Type B pancreatic cell (in vitro differentiated cells): ENCODE measurements at places on chromosomes 5 and 9.
A peak's percentile ranks its signal among the peaks of the same experiment; 100 is the strongest.

- DNase-seq = no peak
Observed at GRCh38 chr9:4155221-4156026, 144.4 kb downstream of the GLIS3 start.

GRCh38 chr5:77936365-77936693, 160.2 kb upstream of the TBCA start:
- DNase-seq = no peak

DNA sequence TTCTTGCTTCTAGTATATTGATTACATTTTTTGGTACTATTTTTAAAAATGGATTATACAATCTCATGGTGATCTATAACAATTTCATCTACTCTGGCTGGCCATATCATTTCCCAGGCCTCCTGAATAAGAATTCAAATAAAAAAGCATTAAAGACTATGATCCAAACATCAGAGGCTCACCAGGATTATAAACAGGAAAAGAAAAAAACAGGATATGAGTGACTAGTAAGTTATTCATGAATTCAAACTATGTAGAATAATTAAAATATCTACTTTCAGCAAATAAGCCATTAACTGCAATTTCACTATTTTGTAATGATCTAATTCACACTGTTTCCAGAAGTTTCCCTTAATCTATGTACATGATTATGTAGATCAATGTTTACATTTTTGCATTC, 293.1 kb upstream of the CDH6 start:
- no peak for DNase-seq

DNA sequence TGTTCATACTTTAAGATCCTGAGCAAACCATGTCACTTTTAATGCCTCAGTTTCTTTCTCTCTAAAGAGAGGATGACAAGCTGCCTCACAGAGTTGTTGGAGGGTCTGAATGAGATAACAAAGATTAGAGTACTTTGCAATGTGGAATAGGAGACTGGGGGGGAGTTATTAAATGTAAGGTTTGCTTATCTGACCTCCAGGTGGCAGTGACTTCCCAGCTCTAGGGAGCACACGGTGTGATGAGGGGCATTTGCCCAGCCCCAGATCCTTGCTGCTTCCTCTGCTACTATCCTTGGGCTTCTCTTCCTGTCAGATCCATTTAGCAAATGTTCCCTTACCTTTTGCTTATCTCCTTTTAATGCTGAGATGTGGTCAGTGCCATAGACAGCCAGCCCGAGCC, 30.7 kb downstream of the ENHO start:
- DNase-seq = no peak

DNA sequence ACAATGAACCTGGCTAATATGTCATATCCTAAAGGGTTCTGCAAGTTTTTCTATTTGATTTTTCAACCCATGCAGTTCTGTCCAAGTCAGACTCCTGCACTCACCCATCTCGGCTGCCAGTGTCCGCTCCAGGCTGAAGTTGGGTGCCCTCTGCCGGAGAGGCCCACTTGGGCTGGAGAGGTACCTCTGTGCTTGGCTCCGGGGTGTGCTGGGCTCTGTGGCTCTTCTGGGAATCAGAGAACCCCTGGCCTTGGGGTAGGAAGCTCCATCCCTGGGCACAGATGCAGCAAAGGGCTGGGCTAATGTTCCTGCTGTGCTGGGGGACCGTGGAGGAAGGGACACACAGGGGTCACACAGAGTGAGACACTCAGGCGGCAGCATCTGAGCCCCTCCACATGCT, 26.2 kb downstream of the ORM2 start:
- no peak for DNase-seq

DNA sequence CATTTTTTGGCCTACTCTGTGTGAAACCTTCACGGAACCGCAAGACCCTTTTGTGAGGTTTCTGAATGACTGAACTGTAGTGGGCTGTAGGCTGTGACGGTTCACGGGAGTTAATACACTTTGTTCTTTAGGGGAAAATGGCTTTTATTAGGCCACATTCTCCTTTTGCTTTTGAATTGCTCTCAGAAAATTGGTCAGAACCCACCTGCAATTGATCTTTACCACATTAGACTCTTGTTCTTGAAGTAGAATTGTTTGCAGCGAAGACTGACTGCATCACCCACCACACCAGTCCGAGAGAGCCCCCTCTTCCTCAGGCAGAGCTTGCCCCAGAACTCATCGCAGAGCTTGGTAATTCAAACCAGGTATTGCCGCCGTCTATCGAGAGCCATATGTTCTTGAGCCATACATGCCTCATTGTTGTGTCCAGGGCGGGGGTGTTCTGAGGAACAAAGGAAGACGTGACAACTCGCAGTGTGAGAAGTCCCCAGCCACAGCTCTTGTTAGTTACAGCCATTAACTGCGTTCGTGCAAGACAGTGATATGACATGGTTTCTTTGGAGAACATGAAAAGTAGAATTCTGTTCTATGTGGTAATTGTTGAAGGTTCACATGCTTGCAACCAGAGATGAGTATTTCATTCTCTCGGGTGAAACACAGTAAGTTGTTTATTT, 166.4 kb upstream of the OTULINL start:
- DNase-seq = no peak

GRCh38 chr5:13378091-13378490, 566.4 kb downstream of the DNAH5 start:
- DNase-seq = no peak

- DNase-seq = no peak
Observed at GRCh38 chr9:92592946-92593861, 57.4 kb upstream of the ECM2 start.

GRCh38 chr9:72596451-72597180, 75.2 kb downstream of the TMC1 start:
- no peak for DNase-seq

DNA sequence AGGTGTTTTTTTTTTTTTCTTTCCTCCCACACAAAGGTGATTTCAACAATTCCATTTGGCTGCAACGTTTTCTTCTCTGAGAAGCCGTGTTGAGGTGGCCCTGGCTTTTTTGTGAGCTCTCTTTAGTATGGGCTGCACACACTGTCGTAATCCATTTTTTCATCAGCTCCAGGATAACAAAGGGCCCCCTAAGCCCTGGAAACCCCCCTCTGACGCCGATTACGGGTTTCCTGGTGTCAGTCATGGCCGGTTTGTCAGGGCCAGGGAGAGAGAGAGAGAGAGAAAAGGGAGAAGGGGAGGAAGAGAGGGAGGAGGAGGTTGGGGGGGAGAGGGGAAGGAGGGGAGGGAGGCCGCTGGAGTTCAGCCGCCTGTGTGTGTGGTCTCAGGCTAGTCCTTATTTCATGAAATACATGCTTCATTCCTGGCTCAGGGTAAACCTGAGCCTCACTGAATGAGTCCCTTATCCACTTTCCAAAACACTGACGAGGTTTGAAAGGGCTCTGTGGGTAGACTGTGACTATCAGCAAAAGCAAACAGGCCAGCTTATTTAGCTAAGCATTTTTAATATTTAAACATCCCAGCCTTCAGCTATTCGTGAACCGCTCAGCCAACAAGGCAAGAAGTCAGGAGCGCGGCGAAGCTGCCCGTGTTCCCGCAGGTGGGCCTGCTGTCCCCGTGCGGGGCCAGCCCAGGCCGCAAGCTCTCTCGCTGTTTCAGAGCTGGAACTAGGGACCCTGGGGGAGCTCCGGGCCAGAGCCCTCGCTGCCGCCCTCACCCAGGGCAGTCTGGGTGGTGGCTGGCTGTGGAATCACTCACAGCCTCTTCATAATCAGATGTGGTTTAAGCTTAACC, 172.8 kb downstream of the ERCC6L2 start:
- no peak for DNase-seq

- DNase-seq = no peak
Observed at GRCh38 chr5:3050863-3051262, 299.4 kb upstream of the IRX2 start.

- DNase-seq = no peak
Observed at GRCh38 chr5:147667363-147667762, 115.2 kb downstream of the JAKMIP2 start.

DNA sequence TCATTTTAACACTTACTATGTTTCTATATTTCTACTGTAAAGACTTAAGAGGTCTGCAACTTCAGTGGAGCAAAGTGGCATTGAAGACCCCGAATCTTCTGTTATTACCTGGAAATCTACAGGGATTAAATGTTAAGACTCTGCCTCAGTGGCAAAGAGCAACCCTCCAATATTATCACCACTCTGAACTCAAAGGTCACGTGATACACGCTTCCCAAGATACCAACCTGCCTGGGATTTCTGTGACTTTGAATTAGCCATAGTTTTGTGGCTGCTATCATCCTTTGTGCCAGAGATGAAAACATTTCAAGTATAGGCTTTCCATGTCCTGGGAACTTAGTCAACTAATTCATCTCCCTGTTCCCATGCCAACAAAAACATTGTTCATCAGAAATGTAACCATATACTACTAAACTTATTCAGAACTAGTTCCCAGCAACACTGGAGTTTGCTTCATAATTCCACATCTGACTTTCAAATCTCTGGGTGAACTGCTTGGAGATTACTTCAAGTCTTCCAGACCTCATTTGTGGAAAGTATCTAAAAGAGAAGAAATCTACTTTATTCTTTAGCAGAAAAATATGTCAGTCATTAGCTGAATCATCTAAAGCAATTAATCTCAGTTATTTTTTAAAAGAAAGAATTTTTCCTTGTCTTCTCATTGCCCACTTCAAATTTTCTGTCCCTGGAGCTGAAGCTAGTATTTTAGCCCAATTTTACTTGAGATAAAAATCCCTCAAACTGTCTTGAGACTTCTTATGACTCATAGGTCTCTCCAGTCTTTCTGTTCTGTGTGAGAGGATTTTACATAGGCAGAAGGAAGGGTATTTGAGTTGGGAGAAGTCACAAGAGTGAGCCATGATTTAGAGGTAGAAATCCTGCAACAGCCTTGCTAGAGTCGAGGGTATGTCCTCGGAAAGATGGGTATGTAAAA, 83.0 kb downstream of the ZNF462 start:
- DNase-seq = no peak

DNA sequence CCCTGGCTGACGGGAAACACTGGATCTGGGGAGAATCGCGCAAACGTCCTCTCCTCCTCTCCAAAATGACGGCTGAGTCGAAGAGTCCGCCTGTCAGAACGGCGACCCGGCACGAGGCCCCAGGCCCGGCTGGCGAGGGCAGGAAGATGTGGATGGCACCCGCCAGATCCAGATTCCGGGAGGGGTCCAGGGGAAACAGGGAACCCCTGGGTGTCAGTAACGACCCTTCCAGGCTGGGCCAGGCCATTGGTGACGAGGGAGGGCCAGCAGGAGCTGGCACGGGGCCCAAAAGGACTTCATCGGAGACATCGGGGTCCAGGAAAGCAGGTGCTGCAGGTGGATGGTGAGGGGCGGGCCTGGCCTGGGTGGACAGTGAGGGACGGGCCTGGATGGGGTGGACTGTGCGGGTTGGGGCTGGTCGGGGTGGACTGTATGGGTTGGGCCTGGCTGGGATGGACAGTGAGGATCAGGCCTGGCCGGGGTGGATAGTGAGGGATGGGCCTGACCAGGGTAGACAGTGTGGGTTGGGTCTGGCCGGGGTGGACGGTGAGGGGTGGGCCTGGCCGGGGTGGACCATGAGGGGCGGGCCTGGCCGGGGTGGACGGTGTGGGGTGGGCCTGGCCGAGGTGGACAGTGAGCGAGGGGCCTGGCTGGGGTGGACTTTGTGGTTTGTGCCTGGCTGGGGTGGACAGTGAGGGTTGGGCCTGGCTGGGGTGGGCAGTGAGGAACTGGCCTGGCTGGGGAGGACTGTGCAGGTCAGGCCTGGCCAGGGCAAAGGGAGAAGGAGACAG, 14.0 kb downstream of the SLC6A3 start:
- peak; percentile 67 for DNase-seq

GRCh38 chr5:154218786-154219185, 28.3 kb downstream of the GALNT10 start:
- no peak for DNase-seq

DNA sequence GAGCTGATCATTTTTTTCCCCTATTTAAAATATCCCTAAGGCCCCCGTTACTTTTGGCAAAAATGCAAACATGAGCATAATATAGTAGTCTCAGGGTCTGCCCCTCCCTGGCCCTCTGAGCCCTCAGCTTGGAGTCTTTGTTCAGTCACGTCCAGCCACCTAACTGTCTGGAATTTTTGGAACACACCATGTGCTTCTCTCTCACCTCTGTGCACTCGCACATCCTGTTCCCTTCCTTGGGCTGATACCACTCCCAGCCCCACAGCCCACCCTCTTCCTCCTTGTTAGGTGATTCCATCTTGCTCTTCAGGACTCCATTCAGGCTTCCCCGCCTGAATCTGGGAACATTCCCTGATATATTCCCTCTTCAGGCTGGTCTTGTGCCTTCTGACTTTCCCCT, 16.0 kb downstream of the TDRD7 start:
- no peak for DNase-seq
